ENCODE measurements at places on chromosomes 5 and 9.

- no peak for DNase-seq
Observed at GRCh38 chr5:27906481-27906880, 868.1 kb upstream of the CDH9 start.

DNA sequence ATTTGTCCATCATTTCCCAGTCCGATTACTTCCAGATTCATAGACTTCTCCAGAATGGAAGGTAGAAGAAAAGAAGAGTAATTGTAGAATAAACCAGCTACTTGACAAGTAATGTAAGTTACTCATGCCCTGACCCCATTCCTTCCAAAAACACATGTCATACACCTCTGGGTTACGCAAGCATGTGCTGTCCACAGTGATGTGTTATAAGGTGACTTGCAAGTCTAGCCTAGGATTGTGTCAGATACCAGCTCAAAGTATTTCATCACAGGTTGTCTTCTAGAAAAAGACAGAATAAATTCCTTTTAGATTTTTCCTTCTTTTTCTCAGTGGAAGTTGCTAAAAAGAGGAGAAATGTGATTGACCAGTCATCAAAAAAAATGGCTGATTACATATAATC, 8.0 kb upstream of the TLR4 start:
- no peak for DNase-seq

DNA sequence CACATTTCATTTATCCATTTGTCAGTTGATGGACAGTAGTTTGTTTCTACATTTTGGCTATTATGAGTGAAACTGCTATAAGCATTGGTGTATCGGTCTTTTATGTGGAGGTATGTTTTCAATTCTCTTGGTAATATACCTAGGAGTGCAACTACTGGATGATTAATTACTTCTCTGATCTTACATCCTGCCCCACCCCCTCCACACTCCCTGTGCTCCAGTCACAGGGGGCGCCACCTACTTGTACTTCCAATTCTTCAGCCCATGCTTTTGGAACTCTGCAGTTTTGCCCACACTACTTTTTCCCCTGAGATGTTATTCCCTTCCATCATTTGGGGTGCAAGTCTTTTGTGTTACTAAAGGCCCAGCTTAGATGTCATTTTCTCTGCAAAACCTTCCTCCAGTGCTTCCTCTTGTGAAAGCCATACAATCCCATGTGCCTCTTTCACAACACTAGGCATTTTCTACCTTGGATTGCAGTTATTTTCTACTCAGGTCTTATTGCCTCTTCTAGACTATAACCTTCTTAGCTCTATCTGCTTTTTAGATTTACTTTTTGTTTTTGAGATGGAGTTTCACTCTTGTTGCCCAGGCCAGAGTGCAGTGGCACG, 42.1 kb downstream of the SEC61B start:
- DNase-seq = no peak

DNA sequence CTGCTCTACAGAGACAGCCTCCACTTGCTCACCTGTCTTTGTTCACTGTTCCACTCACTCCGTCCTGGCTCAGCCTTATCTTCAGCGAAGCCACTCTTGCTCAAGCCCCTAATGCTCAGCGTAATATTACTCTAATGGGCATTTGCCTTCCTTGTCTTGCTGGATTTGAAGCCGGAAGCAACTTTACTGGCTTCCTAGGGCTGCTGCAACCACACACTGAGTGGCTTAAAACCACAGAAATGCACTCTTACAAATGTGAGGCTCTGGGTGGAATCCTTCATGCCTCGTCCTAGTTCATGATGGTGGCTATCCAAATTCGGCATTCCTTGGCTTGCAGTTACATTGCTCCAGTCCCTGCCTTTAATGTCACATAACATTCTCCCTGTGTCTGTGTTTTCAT, 85.5 kb upstream of the MARCHF11 start:
- no peak for DNase-seq

- no peak for DNase-seq
Observed at GRCh38 chr5:79488058-79488457, 25.9 kb downstream of the HOMER1 start.

- no peak for DNase-seq
Observed at GRCh38 chr5:80194468-80194867, 61.4 kb downstream of the SERINC5 start.

- DNase-seq = peak; percentile 90
Observed at GRCh38 chr9:109914280-109915027, 134.5 kb downstream of the PALM2AKAP2 start.
